A549 treated with CpdA at 1 μM for 4 hours (cell line): ENCODE measurements at places on chromosomes 16 and 17. TPM values are rescaled to one million over a fixed set of nuclear protein-coding genes. Genes with fewer than 3 reads are reported as not detected.

Gene DOC2A
- total RNA-seq: 1.8 to 2.8 TPM (median 2.5 TPM) in 5 replicates

Gene KRT17
- total RNA-seq: 0.77 to 1.2 TPM (median 1.1 TPM) in 5 replicates

Gene TNFRSF17
- not detected in 5 replicates for total RNA-seq

Gene ZSCAN10
- 0.03 TPM in 1 of 5 replicates, not detected in the others for total RNA-seq

Gene CSNK2A2
- 53.0 to 70.0 TPM (median 58.1 TPM) in 5 replicates for total RNA-seq

Gene GPRC5B
- 25.7 to 30.8 TPM (median 27.8 TPM) in 5 replicates for total RNA-seq

Gene VASN
- 6.0 to 8.4 TPM (median 8.1 TPM) in 5 replicates for total RNA-seq

Gene TEX19
- 0.22 to 0.59 TPM (median 0.33 TPM) in 5 replicates for total RNA-seq

Gene NHLRC4
- total RNA-seq: 0.12 to 0.23 TPM (median 0.21 TPM) in 5 replicates

Gene ARL6IP1
- total RNA-seq: 273 to 527 TPM (median 295 TPM) in 5 replicates

Gene NPIPB9
- total RNA-seq: 1.2 to 3.0 TPM (median 1.7 TPM) in 5 replicates

Gene FAM20A
- not detected in 5 replicates for total RNA-seq

Gene PTRH2
- 106 to 123 TPM (median 112 TPM) in 5 replicates for total RNA-seq

Gene AOC3
- 0.97 to 2.1 TPM (median 1.0 TPM) in 5 replicates for total RNA-seq

Gene ASGR2
- 0.24 TPM in 1 of 5 replicates, not detected in the others for total RNA-seq

Gene BTBD17
- total RNA-seq: not detected in 5 replicates

Gene LAT
- 4.0 to 5.8 TPM (median 4.8 TPM) in 5 replicates for total RNA-seq

Gene TTYH2
- total RNA-seq: 1.6 to 2.0 TPM (median 1.9 TPM) in 5 replicates

Gene DNAH9
- 0.03 to 0.04 TPM in 2 of 5 replicates, not detected in the others for total RNA-seq

Gene KCNJ12
- 0.89 to 1.3 TPM (median 0.96 TPM) in 5 replicates for total RNA-seq

Gene TSPAN10
- total RNA-seq: 4.5 to 7.3 TPM (median 5.4 TPM) in 5 replicates

Gene TBC1D3G
- total RNA-seq: not detected in 5 replicates

Gene MYCBPAP
- 0.32 to 1.0 TPM (median 0.37 TPM) in 5 replicates for total RNA-seq

Gene SLC16A13
- total RNA-seq: 9.2 to 12.7 TPM (median 12.1 TPM) in 5 replicates

Gene KRT12
- 0.08 TPM in 1 of 5 replicates, not detected in the others for total RNA-seq

Gene CIITA
- 0.08 to 0.17 TPM (median 0.16 TPM) in 5 replicates for total RNA-seq

Gene NKD1
- 0.12 to 0.51 TPM (median 0.31 TPM) in 5 replicates for total RNA-seq

Gene YBX2
- 0.45 to 0.97 TPM (median 0.60 TPM) in 4 of 5 replicates, not detected in the other for total RNA-seq

Gene NAA60
- 50.7 to 54.8 TPM (median 51.4 TPM) in 5 replicates for total RNA-seq

Gene ABCA6
- total RNA-seq: 0.02 TPM in 1 of 5 replicates, not detected in the others
